Frontal cortex (tissue), 4 donors: ENCODE measurements at places on chromosomes 6 and 20. TPM values are rescaled to one million over a fixed set of nuclear protein-coding genes. Genes with fewer than 3 reads are reported as not detected.
A peak's percentile ranks its signal among the peaks of the same experiment; 100 is the strongest.

GRCh38 chr6:31560697-31561058, 11.4 kb upstream of the LTA start:
- DNase-seq = no peak

ARHGAP18 gene
- total RNA-seq = 10.2 TPM

- no peak for DNase-seq
Measured at GRCh38 chr6:106146852-106147351, 60.8 kb downstream of the PRDM1 start.

- no peak for DNase-seq
Measured at GRCh38 chr20:20395903-20396568, 28.1 kb downstream of the INSM1 start.

GRCh38 chr6:37646986-37647764, 50.5 kb downstream of the MDGA1 start:
- DNase-seq = no peak

GRCh38 chr20:57622579-57623381, 2.6 kb upstream of the ZBP1 start:
- DNase-seq = no peak

GRCh38 chr20:44908987-44909871, 631 bp upstream of the PABPC1L start:
- no peak for DNase-seq

- DNase-seq = no peak
Measured at GRCh38 chr6:26158581-26159356, 71.5 kb downstream of the HFE start.

DNA sequence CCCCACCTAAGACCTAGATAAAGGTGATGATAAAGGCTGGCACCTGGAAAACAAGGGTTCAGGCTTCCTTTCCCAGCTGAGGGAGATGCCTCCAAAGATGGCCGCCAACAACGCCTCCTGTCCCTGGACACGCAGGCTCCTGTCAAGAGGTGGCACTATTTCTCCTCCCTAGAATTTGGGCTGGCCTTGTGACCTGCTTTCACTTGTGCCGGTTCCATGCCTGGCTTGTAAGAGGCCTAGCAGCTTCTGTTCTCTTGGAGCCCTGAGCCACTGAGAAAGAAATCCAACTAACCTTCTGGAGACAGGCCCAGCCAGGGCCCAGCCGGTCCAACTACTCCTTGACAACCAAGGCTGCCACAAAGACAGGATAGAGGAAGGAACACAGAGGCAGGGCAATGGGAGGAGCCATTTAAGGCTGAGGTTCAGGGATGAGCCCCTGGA, 60.2 kb upstream of the RALY start:
- DNase-seq = peak; percentile 58

HNF4A gene
- total RNA-seq = not detected

- DNase-seq = no peak
Measured at GRCh38 chr6:137866200-137866913, 702 bp upstream of the TNFAIP3 start.

MAP3K4 gene
- 32.2 TPM for total RNA-seq

- DNase-seq = no peak
Measured at GRCh38 chr6:101650402-101651100, 257.0 kb downstream of the GRIK2 start.

DNA sequence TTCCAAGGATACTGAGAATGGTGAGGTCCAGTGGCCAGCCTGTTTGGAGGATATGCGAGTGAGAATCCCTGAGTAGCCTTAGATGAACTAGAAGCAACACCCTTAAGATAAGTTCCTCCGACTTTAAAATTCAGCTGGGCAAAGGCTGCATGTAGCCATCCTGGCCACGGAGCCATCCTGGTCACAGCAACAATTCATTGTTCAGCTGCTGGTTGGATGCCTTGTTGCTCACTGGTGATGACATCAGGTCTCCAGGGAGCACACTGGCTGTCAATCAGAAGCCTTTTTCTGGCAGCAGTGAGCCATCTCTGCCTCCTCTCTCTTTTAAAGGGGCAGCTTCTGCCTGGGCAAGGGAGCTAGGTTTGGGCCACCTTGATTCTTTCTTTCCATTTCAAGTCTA, 22.4 kb upstream of the RIMS4 start:
- DNase-seq = no peak

DNA sequence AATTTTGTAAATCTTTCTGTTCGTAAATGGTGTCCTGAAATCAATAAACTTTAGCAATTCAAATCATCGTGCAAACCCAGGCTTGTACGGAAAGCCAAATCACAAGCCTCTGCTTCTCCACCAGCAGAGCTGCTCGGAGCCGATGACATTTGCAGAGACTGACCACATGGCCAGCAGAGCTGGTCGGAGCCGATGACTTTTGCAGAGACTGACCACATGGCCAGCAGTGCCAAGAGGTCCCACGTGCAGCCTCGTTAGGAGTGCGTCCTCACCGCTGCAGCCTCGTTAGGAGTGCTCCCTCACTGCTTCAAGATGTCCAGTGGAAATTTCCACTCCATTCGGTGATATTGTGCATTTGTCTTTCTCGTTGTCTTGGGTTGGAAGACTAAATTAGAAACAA, 28.5 kb downstream of the SMOC2 start:
- no peak for DNase-seq

DNA sequence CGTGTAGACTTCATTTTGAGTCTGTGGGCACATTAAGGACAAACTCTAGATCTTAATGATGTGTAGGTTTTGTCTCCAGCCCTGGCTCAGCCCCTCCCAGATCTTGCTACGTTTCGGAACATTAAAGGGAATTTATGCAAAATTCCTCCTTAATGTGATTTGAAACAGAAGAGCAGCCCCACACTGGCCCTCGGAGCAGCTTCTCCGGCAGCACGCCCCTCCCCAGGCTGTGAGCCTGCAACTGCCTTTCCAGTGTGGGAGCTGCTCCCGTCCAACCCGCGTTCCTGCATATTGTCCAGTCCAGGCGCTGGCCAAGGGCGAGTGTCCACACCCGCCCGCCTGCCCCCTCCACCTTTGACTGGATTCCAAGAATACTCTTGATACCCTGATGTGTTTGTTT, 257.2 kb downstream of the TAF4 start:
- no peak for DNase-seq
